Right hindlimb (tissue), 1 donor: ENCODE measurements at places on chromosomes 12 and 14.

GRCh38 chr12:109329686-109330085 lies 18.0 kb upstream of the MYO1H start:
- DNase-seq = no peak

DNA sequence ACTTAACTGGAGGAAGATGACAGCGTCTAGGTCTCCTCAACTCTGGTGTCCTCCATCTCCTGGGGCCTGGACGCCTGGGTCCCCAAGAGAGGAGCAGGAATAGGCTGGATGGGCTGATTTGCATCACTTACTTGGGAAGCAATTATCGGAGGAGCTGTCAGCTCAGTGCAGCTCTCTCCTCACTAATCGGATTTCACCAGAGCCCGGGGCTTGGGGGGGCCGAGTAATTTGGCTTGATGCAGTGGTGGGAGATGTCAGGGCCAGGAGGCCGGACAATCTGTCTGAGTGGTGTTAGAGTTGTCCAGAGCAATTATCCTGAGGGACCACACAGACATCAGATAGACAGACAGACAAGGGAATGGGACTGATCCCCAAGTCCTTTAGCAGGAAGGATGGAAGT lies 4.6 kb upstream of the SMUG1 start:
- DNase-seq = no peak

- peak; percentile 61 for DNase-seq
Measured at GRCh38 chr14:36373982-36374673, 53.7 kb upstream of the MBIP start.

GRCh38 chr12:63208956-63209355 lies 58.0 kb upstream of the AVPR1A start:
- no peak for DNase-seq

- DNase-seq = no peak
Measured at GRCh38 chr12:12930633-12931219, 21.2 kb downstream of the GPRC5D start.

- no peak for DNase-seq
Measured at GRCh38 chr12:25979059-25979458, 20.6 kb downstream of the RASSF8 start.

- no peak for DNase-seq
Measured at GRCh38 chr12:91104812-91105466, 6.4 kb downstream of the LUM start.
